H4 (cell line): ENCODE measurements at places on chromosomes 3 and 15. TPM values are rescaled to one million over a fixed set of nuclear protein-coding genes. Genes with fewer than 3 reads are reported as not detected.

GRCh38 chr3:62210011-62210410 lies 163.3 kb downstream of the FEZF2 start:
- DNase-seq, result no peak

DNA sequence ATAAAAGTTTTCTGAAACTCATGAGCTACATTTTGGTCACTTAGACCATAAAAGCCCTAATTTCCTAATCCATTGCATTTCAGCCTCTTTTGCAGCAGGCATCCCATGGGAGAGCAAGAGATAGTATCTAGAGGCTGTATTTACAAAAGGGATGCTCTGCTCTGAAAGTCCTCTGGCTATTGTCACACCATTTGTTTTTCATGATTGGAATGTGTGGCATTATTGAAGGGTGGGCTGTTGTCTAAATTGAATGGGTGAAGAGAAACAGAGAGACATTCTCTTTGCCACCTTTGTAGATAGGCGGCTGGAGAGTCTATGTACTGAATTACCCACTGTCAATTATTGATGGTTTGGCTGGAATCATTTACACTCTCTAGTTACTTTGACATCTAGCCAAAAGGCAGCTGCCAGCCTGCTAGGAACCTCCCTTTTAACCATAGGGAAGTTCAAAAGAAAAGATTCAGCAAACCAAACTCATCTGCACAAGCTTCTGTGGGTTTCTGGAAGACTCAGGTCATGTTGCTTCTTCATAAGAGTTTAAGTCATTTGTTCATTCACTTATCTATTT lies 89.8 kb upstream of the RARB start:
- DNase-seq, result no peak

DNA sequence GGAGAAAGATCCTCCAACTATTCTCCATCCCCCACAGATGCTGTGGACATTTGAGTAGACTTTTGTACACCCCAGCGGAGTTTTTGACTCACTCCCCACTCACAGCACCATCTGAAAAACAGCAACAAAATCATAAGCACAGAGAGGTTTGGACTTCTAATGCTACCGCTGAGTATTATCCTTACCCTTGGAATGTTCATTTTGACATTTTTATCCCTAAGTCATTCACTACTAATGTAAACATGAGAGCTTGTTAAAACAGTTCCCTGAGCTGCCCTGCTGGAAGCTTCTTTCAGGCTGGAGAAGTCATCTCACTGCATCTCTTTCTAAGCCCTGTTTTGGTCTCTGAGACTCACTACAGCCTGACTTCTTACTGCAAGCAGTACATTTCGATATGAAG lies 1045.9 kb downstream of the MCTP2 start:
- DNase-seq, result peak; percentile 34

DNA sequence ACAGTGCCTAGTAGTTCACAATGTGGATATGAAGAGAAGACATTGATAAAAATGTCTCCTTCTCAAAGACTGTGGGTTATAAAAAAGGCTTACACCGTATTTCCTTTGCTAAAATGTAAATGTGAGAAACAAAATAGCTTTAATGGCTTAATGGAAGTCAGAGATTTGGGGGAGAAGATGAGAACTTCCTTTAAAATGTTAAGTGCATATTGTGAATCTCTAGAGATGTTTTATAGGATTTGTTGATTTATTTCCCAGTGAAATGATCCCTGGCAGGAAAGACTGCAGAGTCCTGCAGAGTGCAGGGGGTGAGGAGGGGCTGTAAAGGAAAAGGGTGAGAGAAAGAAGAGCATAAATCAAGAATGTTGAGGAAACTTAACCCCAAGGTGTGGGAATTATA lies 305.1 kb downstream of the GAP43 start:
- no peak for DNase-seq

ST8SIA2 gene
- total RNA-seq, result 0.04 and 1.6 TPM in 2 replicates

- no peak for DNase-seq
These were observed 90.0 kb upstream of the SPATA12 start for GRCh38 chr3:56970461-56970879.

DNA sequence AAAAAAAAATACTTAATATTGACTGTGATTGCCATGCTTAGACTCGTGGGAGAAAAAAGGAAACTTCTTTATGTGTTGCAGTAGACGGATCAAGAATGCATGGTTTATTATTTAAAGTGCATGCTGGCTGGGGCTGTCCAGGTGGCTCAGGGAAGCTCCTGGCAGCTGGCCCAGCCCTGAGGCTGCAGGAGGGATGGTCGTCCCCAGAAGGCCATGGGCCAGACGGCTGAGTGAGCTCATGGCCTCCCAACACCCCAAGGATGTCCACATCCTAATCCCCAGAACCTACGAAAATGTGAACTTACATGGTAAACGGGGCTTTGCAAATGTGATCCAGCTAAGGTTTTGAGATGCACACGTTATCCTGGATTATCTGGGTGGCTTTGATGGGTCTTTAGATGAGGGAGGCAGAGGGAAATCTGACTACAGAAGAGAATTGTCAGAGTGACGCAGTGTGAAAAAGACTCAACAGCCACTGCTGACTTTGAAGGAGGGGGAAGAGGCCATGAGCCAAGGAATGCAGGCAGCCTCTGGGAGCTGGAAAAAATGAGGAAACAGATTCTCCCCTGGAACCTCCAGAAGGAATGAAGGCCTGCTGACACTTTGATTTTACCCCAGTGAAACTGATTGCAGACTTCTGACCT lies 29.8 kb downstream of the ADAMTS17 start:
- DNase-seq, result no peak

- no peak for DNase-seq
These were observed 72.3 kb upstream of the PDZRN3 start for GRCh38 chr3:73697020-73697419.

CLDN18 gene
- total RNA-seq, result not detected in 2 replicates

COPG1 gene
- 181 and 213 TPM in 2 replicates for total RNA-seq

- peak; percentile 59 for DNase-seq
These were observed 10.8 kb downstream of the PAK6 start for GRCh38 chr15:40249477-40250303.

DNA sequence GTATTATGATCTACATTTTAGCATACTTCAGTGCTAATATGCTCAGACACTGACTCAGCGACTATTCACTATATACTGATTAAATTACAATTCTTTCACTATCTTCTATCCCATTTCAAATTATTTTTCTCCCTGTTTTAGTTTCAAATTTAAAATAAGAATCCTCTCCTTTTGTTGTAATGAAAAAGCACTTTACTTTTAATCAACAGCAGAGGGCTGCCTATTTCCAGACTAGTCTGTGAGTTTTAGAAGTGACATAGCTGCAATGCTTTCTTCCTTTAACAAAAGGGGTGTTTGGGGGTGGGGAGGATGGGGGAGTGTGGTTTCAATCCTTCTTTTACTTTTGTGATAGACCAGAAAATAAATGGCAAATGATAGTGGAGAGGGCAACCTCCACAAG lies 2.4 kb downstream of the NEDD4 start:
- no peak for DNase-seq

DNA sequence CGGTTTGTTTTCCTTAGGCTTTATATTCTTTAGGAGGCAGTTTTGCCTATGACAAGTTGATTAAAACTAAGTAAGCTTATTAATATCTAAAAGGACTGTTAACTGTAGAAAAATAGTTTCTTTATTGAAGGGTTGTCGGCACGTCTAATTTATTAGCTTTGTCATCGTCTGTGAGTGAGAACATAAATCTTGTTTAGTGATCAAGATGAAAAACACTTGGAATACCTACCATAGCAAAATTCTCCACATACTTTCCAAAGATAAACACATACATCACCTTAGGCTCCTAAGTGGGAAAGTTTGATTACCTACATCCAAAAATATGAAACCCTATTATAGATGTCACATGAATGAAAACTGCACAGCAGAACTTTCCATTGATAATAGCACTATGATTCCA lies 139.1 kb upstream of the BNIP2 start:
- DNase-seq, result no peak

- DNase-seq, result no peak
These were observed 495.0 kb downstream of the NLGN1 start for GRCh38 chr3:173892547-173892946.

DNA sequence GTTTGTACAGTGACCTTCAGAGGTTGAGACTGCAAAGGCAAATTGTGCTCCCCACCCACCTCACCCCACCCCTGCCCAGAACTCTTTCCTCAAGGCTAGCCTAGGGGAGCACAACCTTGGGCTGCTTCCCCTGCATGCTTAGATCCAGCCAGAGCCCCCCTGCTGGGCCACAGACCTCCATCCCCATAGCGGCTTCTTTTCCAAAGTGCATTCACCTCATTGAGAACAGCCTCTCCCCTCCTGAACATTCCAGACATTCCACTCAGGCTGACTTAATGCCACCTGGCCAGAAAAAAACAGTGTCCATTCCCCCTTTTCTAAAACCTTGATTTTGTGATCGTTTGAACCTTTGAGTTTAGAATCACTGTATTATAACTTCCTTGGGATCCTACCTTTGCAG lies 124.4 kb upstream of the TOPAZ1 start:
- DNase-seq, result no peak

RTP3 gene
- total RNA-seq, result 0.06 and 0.41 TPM in 2 replicates

ALG1L2 gene
- total RNA-seq, result not detected in 2 replicates

GRCh38 chr15:43508421-43508820 lies 9.0 kb upstream of the MAP1A start:
- DNase-seq, result no peak

DNA sequence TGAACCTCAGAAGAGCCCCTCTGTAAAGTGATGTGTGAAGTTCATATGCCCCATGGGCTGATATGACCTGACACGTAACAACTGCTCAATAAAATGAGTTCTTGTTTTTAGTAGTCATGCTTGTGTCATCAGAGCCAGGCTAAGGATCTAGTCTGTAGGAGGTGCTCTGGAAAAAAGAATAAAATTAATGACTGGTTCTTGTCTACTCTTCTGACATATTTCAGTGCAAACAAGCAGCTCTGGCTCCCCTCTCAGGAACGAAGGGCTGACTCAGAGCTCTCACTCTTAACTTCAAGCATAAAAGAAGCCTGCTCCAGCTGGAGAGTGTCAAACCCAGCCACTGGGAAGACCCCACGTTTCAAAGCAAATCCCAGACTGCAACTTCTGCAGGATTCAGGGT lies 77.0 kb downstream of the LRIG1 start:
- DNase-seq, result no peak

- no peak for DNase-seq
These were observed 554.7 kb downstream of the FHIT start for GRCh38 chr3:60696428-60697125.

IGF2BP2 gene
- 17.7 and 23.7 TPM in 2 replicates for total RNA-seq

HYAL1 gene
- not detected in 2 replicates for total RNA-seq

GRCh38 chr15:62035256-62035924 lies 24.9 kb downstream of the VPS13C start:
- no peak for DNase-seq

DISP2 gene
- total RNA-seq, result 0.14 and 0.27 TPM in 2 replicates

DNA sequence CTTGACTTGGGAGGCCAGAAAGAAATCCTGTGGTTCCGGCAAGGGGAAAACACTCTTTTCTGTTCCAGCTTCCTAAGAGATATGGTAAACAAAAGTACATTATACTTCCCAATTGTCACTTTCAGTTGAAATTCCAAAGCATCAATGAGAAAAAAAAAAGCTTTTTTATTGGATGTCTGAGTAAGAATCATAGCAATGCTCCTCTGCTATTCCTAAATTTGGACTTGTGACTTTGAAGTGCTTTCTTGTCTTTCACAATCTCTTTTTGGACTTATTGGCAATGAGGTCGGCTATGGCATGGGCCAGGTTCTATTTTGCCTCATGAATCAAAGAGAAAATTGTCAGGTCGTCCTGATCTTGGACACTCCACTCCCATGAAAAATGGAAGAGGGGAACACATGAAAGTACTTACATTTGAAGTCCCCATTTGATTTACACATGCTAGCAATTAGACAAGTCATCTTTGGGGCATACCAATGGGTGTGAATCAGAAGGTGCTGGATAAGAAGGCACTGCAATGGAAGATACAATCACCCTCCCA lies 170.5 kb downstream of the GREM1 start:
- no peak for DNase-seq

GRCh38 chr15:78415284-78415683 lies 22.7 kb upstream of the IREB2 start:
- peak; percentile 17 for DNase-seq

FAM3D gene
- 0.17 TPM in 1 of 2 replicates, not detected in the other for total RNA-seq

- no peak for DNase-seq
These were observed 21.9 kb upstream of the PLSCR2 start for GRCh38 chr3:146491303-146491702.

GRCh38 chr3:4359805-4360502 lies 56.8 kb downstream of the SETMAR start:
- no peak for DNase-seq

DNA sequence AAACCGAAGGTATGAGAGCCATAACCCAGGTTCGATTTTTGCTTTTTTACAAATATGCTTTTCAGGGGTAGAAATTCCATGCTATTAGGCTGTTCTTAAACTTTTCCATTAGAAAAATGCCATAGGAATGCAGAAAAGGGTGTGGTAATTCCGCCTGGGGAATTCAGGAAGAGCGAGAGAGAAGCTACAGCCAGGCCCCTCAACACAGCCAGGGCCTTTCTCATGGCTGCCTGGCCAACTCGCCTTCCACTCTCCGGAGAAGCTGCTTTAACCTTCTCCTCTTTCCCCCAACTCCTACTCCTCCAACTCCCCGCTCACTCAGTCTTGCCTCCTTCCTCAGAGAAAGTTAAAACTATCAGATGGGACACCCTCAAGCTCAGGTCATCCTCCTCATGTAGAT lies 9.1 kb upstream of the TICRR start:
- no peak for DNase-seq

GRCh38 chr3:110324171-110324705 lies 747.4 kb upstream of the NECTIN3 start:
- DNase-seq, result no peak

KBTBD13 gene
- total RNA-seq, result not detected in 2 replicates

GREM1 gene
- not detected in 2 replicates for total RNA-seq

GRCh38 chr3:81568378-81568777 lies 193.1 kb downstream of the GBE1 start:
- DNase-seq, result no peak

GRCh38 chr15:76529911-76530310 lies 193.3 kb downstream of the ISL2 start:
- no peak for DNase-seq

- DNase-seq, result no peak
These were observed 445.3 kb downstream of the NAALADL2 start for GRCh38 chr3:175304404-175304803.
